Gastroesophageal sphincter (tissue), 4 donors: ENCODE measurements at places on chromosomes 16 and 17.

GRCh38 chr17:4945176-4945943 lies 3.0 kb downstream of the PFN1 start:
- peaks cover 51% of the 10 kb centered on the region for H3K36me3 ChIP-seq
- H3K4me3 ChIP-seq = no peak overlapping the region
- H3K27me3 ChIP-seq = no peaks in the 10 kb centered on the region

DNA sequence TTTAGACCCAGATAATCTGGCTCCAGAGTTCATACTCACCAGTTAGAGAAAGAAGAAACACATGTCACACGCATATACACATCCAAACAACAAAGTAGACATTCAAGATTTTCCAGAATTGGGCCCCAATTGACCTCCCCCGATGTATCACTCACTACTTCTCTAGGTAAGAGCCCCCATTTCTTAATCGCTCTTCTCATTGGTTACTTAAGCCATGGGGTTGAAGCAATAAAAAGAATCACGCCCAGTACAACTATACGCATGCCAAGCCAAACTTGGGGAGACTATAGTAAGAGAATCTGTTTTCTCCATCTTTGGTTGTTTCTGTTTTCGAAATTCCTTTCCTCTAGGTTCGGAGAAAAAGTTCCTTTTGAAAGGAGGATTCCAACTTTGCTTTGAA lies 565 bp downstream of the DDX52 start:
- H3K4me1 ChIP-seq = peaks cover 6% of the 10 kb centered on the region
- ATAC-seq = no peak
- peak overlapping the region; percentile 62 for H3K4me3 ChIP-seq
- H3K27ac ChIP-seq = peak overlapping the region; percentile 68
- peaks cover 17% of the 10 kb centered on the region for H3K27me3 ChIP-seq

DNA sequence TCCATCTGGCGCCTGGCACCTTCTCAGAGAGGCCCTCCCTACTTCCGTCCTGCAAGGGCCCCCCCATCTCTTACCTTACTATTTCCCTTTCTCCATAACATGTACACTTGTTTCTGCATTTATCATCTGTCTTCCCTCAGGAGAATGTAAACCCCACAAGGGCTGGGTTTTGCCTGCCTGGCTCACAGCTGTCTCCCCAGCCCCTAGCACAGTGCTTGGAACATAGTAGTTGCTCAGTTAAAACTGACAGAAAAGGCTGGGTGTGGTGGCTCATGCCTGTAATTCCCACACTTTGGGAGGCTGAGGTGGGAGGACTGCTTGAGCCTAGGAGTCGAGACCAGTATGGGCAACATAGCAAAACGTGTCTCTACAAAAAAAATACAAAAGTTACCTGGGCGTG lies 5.7 kb upstream of the SNN start:
- no peak overlapping the region for H3K4me3 ChIP-seq
- no peaks in the 10 kb centered on the region for H3K27me3 ChIP-seq
- H3K36me3 ChIP-seq = no peaks in the 10 kb centered on the region
- no peak overlapping the region for H3K27ac ChIP-seq
- ATAC-seq = no peak
- no peaks in the 10 kb centered on the region for H3K4me1 ChIP-seq

DNA sequence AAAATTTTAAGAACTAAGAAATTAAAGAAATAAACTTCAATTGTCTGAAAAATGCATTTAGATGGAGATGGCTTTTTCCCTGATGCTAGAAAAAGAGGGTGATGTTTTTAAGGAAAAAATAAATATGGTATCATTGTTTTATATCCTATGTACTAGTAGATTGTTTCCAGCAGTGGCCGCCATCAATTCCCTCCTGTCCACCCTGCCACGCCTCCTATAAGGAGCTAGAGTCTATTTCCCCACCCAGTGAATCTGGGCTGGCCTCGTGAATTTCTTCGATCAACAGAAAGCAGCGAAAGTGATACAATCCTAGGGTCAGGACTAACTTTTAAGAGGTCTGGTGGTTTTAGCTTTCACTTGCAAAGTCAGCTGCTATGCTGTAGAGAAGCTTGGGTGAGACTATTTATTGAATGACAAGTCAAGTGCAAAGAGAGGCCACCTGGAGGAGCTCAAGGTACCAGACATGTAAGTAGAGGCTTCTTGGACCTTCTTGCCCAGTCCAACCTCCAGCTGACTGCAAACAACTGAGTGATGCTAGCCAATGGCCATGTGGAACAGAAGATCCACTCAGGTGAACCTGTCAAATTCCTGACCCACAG lies 80.9 kb upstream of the MTMR4 start:
- H3K27me3 ChIP-seq = no peaks in the 10 kb centered on the region
- no peaks in the 10 kb centered on the region for H3K36me3 ChIP-seq
- no peaks in the 10 kb centered on the region for H3K4me1 ChIP-seq
- H3K27ac ChIP-seq = no peak overlapping the region

GRCh38 chr16:75108792-75109731 lies 7.5 kb downstream of the LDHD start:
- no peaks in the 10 kb centered on the region for H3K36me3 ChIP-seq
- ATAC-seq = peak; percentile 62
- no peak overlapping the region for H3K4me3 ChIP-seq
- H3K4me1 ChIP-seq = peaks cover 62% of the 10 kb centered on the region

- H3K27ac ChIP-seq = no peak overlapping the region
- H3K4me3 ChIP-seq = no peak overlapping the region
- no peak for ATAC-seq
Measured at GRCh38 chr17:80842456-80843013, 149.1 kb upstream of the CHMP6 start.

- H3K4me1 ChIP-seq = peaks cover 67% of the 10 kb centered on the region
- no peaks in the 10 kb centered on the region for H3K27me3 ChIP-seq
- ATAC-seq = peak; percentile 79
- no peak overlapping the region for H3K4me3 ChIP-seq
- H3K36me3 ChIP-seq = no peaks in the 10 kb centered on the region
Measured at GRCh38 chr16:72848759-72849664, 198.9 kb downstream of the ZFHX3 start.
